Right ventricle myocardium superior (tissue), 1 donor: ENCODE measurements at places on chromosomes 7 and 10. TPM values are rescaled to one million over a fixed set of nuclear protein-coding genes. Genes with fewer than 3 reads are reported as not detected.

DNA sequence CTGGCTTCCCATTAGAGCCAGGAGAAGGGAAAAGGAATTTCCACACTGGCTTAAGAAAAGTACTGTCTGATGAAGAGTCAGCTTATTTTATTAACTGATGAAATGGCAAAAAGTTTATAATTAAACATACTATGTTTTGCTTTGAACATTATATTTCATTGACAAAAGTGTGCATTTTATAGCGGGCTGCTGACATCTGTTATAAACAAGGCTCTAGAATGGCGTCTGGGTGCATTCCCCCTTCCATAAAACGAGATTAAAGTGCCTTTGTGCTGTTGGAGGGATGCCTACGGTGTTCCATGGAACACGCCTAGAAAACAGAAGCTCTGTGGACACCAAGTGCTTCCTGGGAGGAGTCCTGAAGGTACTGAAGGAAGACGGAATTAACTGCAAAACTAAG, 220.2 kb downstream of the SNX10 start:
- no peak for DNase-seq

DNA sequence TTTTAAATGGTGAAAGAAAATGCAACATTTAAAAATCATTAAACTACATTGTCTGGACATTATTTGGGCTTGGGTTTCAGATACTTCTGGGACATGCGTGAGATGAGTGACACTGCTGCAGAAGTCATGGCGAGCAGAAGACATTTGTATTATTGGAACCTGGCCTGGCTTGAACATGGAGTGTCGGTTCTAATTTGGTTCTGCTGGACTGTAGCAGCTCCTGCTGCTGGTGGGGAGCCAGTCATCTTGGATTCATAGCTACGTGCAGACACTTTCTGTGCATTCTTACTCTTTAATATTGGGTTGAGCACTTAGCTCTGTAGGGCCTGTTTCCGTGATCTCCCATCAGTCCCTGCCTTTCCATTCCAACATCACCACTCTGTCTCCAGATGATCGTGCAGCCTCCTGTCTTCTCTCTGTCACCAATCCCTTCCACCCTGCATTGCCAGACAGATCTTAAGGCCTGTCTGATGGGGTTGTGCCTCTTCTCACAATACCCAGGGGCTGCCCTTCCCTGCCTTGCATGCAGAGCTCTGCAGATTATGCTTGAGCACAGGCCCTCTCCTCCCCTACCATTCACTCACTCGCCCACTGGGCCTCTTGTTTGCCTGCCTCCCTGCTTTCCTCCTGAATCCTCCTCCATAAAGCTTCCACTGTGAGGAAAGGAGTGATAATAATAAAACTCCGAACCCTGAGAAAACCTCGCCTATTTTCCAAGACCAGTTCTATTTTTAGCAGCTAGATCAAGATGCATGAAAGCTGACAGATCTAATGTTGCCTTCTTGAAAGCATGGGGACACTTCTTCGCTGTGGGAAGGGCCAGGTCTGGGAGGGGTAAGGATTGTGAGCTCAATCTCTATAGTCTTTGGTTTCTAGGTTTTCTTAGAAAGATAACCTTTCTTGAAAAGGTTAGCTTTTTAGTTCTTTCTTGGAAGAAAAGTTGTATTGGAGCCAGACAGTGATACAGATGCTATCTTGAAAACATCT, 32.9 kb downstream of the CELF2 start:
- DNase-seq: no peak

DNA sequence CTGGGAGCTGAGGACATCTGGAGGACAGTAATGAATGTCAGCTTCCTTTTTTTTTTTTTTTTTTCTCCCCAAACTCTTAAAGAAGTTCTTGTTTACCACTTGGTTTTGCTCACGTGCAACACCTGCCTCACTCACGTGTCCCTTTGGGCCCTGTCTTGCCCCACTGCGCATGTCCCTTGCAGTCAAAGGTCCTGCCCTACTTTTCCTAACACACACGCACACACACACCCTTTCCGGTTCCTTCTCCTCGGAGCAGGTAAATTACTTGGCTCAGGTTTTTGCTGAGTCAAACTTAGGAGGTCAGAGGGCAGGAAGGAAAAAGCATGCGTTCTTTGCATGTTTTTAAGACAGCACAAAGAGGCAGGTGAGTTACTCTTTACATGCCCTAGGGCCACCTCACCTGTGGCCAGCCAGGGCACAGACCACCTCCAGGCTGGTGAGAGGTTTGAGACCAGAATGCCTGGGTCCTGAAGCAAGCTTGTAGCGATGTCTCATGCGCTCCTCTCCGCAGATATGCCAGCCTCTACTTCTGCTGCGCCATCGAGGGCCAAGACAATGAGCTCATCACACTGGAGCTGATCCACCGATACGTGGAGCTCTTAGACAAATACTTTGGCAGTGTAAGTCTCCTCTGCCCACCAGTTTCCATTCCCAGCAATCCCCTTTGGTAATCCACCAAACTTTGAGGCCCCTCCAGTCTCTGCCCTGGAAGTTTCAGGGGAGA, 2.8 kb downstream of the AP1S1 start:
- DNase-seq: no peak

GRCh38 chr10:74912682-74913081, 86.3 kb downstream of the KAT6B start:
- no peak for DNase-seq

DNA sequence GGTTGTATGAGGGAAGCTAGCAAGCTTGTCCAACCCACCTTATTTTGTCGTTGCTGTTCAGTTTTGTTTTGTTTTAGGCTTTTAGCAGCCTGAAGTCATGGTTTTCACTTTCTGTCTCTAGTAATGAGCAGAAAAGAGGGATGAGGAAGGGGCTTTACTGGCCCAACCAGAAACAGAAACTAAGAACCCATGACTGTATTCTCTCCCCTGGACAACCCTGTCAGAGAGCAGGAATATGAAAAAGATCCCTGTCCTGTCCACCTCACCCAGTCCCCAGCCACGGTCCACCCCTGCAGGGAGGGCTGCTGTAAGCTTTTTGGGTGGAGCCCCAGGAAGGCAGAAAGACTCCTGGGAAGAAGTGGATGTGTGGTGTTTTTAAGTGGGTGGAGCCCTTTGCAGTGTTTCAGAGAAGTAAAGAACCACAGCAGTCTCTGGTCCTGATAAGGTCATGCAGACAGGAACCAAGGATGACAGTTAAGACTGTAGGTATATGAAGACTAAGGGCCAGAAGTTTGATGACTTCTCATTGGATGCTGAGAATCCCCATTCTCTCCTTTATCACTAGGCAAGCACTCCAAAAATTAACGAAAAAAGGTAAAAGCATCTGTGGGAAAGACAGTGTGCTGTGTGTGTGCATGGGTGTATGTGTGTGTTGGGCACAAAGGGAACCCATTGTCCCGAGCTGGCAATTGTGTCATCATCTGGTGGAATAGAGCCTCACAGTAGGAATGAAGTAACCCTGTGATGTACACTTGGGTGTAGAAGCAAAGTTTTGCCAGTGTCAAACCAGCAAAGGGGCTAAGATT, 13.8 kb downstream of the MRPL32 start:
- DNase-seq: no peak

- DNase-seq: no peak
Measured at GRCh38 chr10:6956562-6956961, 376.5 kb upstream of the PRKCQ start.

- no peak for DNase-seq
Measured at GRCh38 chr10:101766306-101766705, 9.6 kb downstream of the FGF8 start.

- DNase-seq: no peak
Measured at GRCh38 chr7:17333221-17333620, 34.8 kb downstream of the AHR start.

DNA sequence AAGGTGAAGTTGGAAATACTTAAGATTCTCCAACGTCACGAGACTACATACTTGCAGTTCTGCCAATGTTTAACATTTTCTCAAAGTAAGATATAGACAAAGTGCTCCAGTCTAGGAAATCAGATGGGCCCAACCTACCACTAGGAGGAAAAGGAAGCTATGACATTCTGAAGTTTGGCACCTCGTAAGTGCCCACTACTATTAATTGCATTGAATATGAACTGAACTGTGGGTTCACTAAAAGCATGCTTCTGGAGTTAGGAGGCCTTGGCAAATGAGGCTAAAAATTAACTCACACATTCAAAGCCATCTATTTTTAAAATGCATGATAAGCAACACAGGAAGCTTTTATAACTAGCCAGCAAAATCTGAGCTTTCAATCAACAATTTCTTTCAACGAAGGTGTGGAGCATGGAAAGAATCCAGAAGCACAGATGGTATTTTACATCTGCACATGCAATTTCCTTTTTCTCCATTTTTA, 149.7 kb downstream of the LRRTM3 start:
- no peak for DNase-seq

DNA sequence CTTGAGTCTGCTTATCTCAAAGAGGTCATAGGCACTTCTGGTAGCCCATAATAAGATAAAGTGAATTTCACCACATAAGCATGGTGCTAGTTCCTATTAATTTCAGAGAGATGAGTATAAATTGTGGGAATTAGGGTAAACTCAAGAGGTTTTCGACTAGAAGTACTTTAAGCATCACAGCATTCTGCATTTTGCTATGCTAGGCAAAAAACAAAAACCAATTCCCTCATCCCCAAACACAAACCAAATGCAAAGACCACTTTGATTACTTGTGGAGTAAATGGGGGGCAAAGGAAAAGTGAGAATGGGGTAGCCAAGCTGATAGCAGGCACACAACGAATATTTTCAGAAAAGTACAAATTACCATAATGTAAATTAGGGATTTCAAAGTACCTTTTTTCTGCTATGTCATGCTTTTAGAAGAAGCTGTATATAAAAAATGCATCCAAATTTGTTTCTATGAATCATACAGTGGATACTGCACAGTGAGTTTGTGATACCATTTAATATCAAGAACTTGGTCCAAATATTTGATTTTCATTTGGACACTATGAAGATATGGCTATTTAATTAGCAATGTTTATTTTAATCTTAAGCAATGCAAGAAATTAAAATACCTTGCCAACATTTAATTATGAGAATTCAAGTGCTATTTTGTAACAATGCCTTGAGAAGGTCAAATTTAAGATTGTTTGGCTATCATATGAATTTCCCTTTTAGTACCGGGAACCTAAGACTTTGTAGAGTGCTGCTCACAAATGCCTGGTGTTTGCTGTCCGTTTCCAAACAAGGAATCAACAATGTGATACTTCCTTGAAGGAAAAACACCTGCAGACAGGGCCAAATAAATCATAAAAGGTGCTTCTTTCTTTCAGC, 455.5 kb downstream of the PHTF2 start:
- no peak for DNase-seq

DNA sequence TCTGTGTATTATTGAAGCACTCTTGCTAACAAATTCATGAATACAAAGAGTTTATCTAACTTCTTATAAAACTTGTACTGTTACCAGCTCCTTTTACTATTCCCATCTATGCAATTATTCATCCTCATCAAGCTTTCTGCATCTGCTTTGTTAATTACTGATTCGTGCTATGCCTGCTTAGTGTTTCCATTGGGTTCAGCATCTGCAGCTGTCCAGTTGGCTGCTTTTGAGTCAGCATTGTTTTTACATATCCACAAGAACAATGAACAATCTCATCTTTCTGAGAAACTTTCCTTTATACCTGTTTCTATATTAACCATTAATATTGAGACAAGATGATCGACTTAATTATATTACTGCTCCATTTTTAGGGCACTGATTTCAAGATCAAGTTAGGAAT, 19.6 kb upstream of the ANLN start:
- DNase-seq: no peak

- no peak for DNase-seq
Measured at GRCh38 chr7:48087349-48087748, 1.7 kb upstream of the UPP1 start.

GRCh38 chr10:7547829-7548228, 118.9 kb downstream of the ITIH5 start:
- no peak for DNase-seq

DNA sequence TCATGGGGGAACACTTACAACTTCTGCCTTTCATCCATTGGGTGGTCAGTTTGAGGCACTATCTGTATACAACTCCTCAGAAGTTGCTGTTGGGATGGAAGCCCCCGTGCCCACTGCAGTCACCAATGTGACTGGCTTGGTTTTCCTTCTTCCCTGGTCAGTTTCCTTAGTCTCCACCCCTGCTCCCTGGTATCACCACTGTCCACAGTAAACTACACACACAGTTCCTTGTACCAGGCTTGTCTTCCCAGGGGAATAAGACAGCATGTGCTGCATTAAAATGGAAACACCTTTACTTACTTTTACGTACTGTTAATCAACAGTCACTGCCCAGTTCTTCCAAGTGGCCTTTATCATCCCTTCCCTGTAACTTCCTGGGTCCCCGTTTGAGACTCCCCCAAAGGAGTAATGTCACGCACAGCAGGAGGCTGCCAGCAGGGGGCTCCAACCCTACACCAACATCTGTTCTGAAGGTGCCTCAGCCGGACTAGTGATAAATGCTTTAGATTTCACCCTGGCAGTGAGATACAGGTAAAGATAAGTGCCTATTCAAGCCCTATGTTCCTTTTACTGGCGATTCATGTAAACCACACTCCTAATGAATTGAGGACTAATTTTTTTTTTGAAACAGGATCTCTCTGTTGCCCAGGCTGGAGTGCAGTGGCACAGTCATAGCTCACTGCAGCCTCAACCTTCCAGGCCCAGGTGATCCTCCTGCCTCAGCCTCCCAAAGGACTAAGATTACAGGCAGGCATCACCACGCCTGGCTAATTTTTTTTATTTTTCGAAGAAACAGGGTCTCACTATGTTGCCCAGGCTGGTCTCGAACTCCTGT, 45.3 kb upstream of the PIK3AP1 start:
- peak; percentile 82 for DNase-seq

DNA sequence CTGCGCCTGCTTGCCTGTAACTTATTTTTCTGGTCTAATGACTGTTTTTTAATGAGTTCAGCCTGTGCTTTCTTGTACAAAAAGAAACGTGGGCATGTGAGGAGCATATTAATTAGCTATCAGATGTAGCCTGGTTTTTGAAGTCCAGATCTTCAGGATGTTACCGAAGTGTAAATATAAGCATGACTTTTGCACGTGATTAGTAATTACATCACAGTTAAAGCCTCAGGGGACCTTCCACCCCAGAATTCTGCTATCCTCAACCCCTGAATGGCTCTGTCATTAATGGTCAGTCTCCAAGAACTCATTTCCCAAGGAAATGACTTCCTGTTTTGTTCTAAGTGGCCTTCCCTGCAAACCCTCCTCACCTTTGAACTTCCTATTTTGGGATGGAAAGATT, 2.1 kb upstream of the PRXL2A start:
- DNase-seq: no peak

GRCh38 chr7:152596824-152597223, 79.1 kb downstream of the XRCC2 start:
- DNase-seq: no peak

- DNase-seq: no peak
Measured at GRCh38 chr10:59962756-59963155, 56.4 kb upstream of the CCDC6 start.

Gene BTBD16
- total RNA-seq: not detected

Gene HGF
- total RNA-seq: 1.6 TPM

Gene TRPV6
- not detected for total RNA-seq

Gene CLCN1
- total RNA-seq: 0.08 TPM

Gene TACC2
- 349 TPM for total RNA-seq

Gene SDK1
- total RNA-seq: 2.2 TPM

Gene TWIST1
- 1.4 TPM for total RNA-seq

Gene ASNS
- total RNA-seq: 4.5 TPM

Gene FAM107B
- total RNA-seq: 3.3 TPM
